ENCODE measurements at places on chromosomes 5 and 9.

DNA sequence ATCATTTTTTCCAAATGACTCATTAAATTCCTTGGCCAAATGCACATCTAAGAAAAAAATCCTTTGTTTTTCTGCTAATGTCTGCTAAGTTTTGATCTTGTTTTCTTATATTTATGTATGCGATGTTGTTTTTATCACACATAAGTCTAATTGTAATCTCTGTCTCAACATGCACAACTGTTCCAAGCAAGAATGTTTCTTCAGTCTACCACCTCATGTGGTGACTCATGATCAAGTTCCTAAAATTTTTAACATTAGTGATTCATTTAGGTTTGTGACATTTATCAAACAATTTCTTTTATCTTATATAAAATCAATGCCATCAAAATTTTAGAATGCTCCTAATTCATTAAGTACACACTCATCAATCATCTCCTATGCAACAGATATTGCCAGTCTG is 763.9 kb upstream of the FAM174A start:
- no peak for DNase-seq

DNA sequence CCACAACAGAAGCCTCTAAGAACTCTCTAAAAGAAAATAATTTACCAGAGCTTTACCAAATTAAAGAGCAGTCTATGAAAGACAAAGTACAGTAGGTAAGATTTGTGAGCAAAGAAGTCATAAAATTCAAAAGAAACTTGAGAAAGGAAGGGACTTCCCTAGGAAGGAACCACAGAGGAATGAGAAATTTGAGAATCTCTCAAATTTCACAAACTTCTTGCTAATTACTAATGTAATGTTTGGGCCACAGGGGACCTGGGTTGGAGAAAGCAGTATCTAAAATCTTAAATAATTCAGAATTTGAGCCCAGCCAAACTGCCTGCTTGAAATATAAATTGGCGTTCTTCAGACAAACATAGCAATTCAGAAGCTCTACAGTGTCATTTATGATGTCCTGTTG is 225.0 kb upstream of the PRR16 start:
- DNase-seq, result no peak

DNA sequence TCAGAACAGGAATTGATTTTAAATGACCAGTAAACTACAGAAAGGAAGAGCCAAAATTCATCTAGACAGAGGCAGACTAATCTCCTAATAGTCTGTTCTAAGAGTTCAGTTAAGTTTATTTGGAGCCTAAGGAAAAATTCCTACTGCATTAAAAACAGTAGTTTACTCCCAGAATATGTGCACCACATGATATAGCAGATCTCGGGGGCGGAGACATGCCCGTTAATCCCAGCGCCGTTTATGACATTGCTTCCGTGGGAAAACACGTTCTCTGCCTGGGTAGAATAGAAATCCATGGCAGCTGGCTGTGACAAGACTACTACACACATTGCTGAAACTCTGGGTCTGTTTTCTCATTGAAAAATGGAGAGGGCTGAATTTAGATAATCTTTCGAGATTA is 11.4 kb downstream of the HABP4 start:
- no peak for DNase-seq

DNA sequence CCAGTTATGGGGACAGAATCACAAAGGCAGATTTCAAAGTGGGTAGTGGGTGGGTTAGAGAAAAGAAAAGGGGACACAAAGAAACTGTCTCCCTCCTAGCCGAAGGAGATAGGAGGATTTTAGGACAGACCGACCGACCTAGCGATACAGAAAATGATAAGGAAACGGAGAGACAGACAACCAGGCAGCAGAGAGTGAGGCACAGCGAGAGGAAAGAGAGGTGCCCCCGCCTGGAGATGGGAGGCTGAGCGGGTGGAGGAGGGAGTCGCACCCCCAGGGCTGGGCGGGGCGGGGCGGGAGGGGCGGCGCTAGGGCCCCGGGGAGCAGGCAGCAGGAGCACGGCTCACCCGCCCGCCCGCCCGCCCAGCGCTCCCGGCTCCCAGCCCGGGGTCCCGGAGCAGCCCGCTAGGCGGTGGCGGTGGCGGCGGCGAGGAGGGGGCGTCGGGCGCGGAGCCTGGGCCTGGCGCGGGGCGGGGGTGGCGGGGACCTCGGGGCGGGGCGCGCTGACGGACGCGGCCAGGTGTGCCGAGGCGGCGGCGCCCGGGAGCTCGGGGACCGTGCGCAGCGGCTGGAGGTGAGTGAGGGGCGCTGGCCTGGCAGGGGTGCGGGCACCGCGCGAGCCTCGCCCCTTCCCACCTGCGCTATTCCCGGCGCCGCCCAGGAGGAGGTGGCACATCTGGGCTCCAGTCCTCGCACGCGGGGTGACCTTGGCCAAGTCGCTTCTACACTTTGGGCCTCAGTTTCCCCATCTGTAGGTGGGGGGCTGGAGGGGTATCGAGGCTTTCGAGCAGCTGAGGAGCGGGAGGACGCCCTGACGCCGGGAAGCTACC is 15.9 kb upstream of the SYNPO start:
- DNase-seq, result no peak

DNA sequence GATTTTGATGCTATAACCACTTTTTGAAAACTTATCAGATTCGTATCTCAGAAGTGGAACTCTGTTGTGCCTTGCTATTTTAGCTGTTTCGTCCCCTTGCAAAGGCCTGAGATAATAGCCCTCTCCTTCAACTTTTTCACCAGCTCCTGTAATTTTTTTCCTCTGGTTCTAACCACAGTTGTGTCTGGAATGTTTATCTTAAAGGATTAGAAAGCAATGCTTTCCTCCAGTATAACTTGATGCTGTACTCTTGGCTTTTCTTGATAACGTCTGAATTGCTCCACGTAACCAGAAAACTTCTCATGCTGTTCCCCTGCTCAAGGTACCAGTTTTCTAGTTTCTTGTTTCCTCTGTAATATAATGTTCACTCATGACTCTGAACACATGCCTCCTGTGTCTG is 209.4 kb downstream of the DTWD2 start:
- DNase-seq, result no peak

- DNase-seq, result no peak
Measured at GRCh38 chr9:89093201-89093975, 85.2 kb downstream of the SHC3 start.

DNA sequence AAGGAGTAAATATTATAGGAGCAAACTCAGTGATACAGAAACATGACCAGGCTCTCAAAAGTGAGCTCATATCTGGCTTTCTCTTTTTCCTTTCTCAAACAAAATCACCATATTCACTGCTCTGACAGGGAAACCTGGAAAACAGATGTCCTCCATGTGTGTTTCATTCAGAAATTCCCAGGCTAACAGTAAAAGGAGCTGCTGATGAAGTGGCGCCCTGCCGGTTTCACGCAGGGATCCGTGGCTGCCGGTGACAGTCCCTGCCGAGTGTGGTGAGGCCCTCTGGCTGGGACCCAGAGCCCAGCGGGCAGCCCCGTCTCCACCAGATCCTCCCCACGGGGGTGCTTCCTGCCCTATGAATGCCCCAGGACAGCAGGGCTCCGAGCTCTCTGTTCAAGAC is 208.1 kb downstream of the GNA14 start:
- DNase-seq, result no peak

- no peak for DNase-seq
Measured at GRCh38 chr9:2120926-2121689, 106.0 kb downstream of the SMARCA2 start.

- DNase-seq, result no peak
Measured at GRCh38 chr5:109454731-109455505, 45.1 kb upstream of the PJA2 start.

DNA sequence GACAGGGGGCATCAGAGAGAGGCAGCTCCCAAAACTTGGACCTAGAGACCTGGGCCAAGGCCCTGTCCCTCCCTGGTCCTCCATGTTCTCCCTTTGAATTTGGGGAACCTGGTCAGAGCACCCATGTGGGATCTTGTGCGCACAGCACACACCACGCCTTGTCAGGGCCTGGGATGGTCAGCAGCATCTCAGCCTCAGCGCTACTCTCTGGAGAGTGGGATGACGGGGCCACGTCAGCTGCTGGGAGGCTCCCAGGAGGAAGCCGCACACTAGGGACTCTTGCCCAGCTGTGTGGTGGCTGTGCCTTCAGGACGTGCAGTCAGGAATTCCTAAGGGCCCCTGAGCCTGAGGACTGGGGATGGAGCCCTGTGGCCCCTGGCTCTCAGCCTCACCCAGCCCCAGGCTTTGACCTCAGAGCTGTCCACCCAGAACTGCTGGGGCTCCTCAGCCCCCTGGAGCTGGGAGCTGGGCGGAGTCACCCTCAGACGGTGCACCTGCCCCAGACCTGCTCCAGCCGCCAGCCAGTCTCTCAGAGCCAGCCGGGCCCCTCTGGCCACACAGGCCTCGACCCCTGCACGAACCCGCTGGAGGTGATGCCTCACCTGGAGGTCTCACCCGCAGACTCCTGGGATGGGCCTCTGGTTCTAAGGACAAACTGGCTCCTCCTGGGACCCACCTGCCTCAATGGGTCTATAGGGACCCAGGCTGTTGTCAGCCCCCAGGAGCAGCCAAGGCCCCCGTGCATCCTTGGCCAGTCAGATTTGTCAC is 38.3 kb upstream of the EGFL7 start:
- no peak for DNase-seq

DNA sequence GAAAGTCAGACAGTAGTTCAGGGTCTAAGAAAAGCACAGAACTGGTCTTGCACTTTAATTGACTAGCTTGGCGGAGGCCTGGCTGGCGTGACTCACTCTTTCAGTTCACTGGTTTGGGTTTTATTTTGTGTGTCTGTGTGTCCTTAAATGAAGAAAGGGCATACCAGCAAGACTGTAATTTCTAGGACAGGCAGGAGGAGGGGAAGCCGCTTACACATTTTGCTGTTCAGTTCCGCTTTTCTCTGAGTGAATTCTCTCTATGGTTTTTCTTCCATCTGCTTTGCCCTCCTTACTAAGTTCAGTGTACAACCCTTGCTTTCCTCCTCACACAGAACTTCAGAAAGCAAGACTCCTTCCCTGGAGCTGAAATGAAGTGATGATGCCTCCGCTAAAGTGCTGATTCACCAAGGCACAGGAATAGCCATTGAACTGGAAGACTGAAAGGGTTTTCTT is 150.8 kb downstream of the MEF2C start:
- no peak for DNase-seq

- no peak for DNase-seq
Measured at GRCh38 chr5:54329731-54330709, 19.6 kb upstream of the ARL15 start.

GRCh38 chr5:143362664-143363227 is 40.7 kb downstream of the NR3C1 start:
- no peak for DNase-seq

DNA sequence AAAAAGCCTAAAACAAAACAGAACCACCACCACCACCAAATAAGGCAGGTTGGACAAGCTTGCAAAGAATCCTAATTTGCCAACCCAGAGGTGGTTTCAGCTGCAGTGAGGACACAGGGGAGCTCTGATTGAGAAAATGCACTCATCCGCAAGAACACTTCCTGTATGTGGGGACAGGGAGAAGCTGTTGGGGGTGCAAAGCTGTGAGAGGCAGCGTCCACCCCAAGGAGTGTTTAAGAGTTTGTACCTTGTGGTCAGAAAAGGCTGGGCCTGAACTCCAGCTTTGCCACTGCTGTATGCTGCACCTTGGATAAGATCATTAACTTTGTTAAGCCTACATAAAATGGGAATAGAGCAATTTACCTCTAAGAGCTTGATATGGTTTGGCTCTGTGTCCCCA is 511.7 kb downstream of the BNC2 start:
- DNase-seq, result no peak

GRCh38 chr5:501831-502184 is 22.4 kb downstream of the SLC9A3 start:
- no peak for DNase-seq

- no peak for DNase-seq
Measured at GRCh38 chr5:27594141-27594540, 555.8 kb upstream of the CDH9 start.

- no peak for DNase-seq
Measured at GRCh38 chr5:143373076-143373475, 30.4 kb downstream of the NR3C1 start.

DNA sequence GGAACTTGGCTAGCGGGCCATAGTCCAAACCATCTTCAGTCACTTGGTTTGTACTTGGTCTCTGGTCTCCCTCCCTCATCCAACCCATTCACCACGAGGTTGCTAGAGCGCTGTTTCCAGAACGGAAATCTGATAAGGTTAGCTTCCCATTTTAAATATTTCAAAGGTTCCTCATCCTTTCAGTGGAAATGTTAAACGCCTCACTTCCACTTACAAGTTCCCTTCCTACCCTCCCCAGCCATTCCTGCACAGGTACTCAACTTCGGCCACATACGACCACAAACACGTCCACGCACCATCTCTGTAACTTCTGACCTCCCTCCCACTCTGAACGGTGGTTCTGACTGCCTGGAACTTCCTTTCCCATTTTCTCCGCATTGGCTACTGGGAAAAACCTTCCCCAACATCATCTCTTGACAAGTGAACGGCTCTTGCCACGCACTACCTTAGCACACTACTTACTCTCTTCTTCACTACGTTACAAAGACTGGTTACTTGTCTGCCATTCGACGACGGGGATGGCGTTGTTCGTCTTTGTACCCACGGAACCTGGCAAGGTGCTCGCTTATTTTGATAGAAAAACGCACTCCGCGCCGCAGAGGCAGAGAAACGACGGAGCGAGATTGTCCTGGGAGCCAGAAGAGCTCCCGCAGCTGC is 629 bp downstream of the CCNH start:
- no peak for DNase-seq

GRCh38 chr9:135440620-135441019 is 39.0 kb upstream of the PPP1R26 start:
- no peak for DNase-seq

DNA sequence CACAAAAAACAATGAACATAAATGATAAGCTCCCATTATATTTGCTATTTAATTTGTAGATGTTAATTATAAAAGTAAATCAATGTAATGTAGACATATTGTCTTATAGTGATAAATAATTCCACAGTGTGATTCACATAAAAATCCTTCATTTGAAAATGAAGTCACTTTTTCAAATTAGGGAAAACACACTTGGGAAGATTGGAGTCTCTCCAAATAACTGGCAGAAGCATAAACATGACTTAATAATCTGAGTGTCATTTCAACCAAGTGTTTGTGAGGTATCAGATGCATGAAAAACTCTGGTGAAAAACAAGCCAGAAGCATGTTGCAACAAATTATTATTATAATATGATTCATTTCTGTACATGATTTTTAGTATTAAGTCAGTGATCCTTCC is 102.2 kb downstream of the CETN3 start:
- DNase-seq, result no peak

DNA sequence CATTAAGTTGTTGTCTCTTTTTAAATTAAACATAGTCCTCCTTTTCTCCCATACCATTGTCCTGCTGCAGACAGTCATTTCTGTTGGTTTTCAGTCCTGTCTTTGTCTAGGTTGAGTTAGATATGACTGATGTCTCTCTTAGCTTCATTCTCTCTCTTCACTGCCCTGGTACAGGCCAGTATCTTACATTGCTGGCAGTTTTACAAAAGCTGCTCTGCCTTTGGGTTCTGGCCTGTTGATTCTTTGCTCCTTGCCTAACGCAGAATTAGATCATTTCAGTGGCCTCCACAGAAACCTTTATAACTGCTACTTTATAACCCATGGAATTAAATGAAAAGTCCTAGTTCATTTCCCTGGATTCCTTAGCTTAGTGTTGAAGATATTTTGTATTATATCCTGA is 33.7 kb downstream of the GPR21 start:
- no peak for DNase-seq

GRCh38 chr9:126157423-126157822 is 169.2 kb upstream of the MVB12B start:
- no peak for DNase-seq

GRCh38 chr5:114658194-114658593 is 296.3 kb downstream of the KCNN2 start:
- no peak for DNase-seq

- no peak for DNase-seq
Measured at GRCh38 chr9:95413793-95414192, 96.3 kb upstream of the FANCC start.

- DNase-seq, result no peak
Measured at GRCh38 chr9:114001794-114002261, 76.3 kb downstream of the AMBP start.
